ENCODE measurements at places on chromosomes 5 and 9.
A peak's percentile ranks its signal among the peaks of the same experiment; 100 is the strongest.

DNA sequence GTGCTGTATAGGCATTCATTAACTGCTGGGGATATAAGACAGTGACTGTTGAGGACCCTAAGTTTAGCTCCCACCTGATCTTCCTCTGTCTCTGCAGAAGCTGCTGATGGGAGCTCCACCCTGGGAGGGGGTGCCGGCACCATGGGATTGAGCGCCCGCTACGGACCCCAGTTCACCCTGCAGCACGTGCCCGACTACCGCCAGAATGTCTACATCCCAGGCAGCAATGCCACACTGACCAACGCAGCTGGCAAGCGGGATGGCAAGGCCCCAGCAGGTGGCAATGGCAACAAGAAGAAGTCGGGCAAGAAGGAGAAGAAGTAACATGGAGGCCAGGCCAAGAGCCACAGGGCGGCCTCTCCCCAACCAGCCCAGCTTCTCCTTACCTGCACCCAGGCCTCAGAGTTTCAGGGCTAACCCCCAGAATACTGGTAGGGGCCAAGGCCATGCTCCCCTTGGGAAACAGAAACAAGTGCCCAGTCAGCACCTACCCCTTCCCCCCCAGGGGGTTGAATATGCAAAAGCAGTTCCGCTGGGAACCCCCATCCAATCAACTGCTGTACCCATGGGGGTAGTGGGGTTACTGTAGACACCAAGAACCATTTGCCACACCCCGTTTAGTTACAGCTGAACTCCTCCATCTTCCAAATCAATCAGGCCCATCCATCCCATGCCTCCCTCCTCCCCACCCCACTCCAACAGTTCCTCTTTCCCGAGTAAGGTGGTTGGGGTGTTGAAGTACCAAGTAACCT is 22.1 kb downstream of the PCDHGC5 start:
- DNase-seq, result no peak

DNA sequence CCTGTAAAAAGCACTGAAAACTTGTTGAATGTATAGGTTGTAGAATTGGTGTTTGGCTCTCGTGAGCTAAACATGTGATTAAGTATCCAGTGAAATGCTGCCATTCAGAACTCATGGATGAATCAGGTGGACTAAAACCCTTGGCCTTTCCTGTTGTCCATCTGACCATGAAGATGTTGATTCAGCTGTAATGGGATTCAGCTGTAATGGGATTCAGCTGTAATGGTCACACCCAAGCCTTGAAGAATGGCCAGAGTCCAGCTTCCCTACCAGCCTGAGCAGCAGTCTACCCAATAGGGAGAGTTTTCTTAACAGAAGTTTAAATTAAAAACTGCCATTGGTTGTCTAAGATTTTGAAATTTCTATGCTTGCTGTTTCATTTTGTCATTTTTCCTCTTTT is 18.1 kb downstream of the MAMDC2 start:
- no peak for DNase-seq

DNA sequence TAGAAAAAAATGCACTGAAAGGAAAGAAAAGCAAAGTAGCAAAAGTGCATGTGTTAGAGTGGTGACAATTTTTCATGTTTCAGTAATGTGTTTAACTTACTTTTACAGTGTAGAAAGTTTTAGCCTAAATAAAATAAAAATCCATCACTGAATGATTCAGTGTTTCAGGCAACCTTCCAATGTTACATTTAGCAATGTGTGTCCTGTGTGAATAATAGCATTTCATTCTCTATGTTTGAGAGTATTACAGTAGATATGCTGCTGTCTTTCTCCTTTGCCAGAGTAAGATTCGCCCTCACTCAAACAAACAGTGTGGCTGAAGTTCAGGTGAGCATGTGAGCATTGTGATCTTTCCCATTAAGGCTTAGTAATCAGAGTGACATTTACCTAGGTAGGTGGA is 171.1 kb downstream of the TARS1 start:
- no peak for DNase-seq

GRCh38 chr9:72132052-72132451 is 17.2 kb upstream of the GDA start:
- DNase-seq, result no peak

DNA sequence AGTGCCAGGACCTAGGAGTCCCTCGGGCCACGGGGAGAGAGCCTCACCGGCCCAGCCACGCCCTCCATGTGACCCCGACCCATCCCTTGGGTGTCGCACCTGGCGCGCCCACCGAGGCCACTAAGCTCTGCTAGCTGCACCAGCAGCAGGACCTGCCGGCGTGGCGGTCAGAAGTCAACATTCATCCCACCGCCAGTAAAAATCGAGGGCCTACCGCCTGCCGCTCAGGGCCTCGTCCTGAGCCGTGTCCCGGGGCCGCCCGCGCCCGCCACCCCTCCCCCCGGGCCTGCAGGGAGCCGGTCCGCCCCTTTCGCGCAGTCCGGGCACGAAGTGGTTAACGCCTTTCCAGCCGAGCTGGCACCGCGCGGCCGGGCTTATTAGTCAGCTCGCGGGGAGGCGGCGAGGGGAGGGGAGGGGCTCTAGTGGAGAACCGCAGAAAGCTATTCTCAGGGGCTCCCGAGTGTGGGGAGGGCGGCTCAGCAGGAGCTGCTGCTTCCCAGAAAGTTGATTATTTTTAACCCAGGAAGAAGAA is 124.4 kb downstream of the C9orf50 start:
- DNase-seq, result peak; percentile 83

DNA sequence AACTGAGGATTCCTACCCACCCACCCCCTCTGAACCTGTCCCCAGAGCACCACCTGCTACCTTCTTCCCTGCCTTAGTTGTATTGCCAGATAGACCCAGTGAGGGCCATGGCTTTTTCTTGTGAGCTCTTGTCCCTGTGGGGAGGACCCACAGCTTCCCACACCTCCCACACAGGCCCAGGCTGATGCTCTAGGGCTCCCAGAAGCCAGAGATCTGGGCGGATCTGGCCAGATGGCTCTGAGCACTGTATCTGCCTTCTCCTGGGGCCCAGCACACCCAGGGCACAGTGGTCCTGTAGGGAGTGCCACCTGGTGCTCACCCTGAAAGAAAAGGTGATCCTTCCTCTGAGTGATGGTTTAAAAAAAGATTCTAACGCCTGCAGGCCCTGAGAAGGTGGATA is 131.7 kb downstream of the DAB2IP start:
- DNase-seq, result no peak

DNA sequence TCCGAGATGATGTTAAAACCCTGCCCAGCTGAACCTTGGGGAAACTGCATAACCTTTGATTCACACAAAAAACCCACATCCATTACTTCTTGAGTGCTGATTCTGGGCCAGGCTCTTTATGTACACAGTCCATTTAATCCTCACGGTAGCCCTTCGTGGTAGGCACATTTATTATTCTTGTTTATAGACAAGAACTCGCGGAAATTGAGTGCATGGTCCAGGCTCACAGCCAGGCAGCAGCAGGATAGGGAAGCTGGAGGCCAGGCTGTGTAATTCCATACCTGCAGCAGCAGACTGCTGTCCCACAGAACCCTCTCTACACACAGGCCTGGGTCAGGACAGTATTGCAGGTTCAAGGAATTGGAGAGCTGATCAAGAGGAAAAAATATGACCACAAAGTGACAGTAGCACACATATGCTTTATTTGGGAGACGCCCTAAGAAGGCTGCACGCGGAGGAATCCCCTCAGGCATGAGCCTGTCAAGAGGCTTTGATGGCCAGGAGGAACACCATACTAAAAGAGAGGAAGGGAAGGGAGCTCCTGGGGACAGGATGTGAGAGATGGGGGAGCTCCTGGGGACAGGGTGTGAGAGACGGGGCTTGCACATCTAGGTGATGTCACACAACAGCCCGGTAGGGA is 28.4 kb upstream of the FAM120A start:
- DNase-seq, result no peak

GRCh38 chr5:175104677-175105076 is 339.3 kb downstream of the DRD1 start:
- DNase-seq, result no peak

DNA sequence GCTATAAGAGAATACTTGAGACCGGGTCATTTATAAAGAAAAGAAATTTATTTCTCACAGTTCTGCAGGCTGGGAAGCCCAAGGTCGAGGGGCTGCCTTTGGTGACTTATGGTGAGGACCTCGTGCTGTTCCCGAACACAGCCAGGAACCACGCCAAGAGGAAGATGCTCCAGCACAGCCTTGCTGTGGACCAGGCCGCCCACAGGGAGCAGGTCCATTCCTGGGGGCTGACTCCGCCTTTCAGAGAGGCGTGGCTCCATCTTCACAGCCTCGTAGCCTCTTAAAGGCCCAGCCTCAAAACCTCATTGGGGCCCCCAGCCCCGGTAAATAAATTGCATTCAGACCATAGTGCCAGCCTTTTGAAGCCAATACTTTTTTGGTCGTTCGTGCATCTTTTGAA is 93.5 kb upstream of the CACNA1B start:
- no peak for DNase-seq

GRCh38 chr9:2613730-2614271 is 7.8 kb upstream of the VLDLR start:
- no peak for DNase-seq

GRCh38 chr9:764105-764524 is 77.4 kb upstream of the DMRT1 start:
- DNase-seq, result no peak

DNA sequence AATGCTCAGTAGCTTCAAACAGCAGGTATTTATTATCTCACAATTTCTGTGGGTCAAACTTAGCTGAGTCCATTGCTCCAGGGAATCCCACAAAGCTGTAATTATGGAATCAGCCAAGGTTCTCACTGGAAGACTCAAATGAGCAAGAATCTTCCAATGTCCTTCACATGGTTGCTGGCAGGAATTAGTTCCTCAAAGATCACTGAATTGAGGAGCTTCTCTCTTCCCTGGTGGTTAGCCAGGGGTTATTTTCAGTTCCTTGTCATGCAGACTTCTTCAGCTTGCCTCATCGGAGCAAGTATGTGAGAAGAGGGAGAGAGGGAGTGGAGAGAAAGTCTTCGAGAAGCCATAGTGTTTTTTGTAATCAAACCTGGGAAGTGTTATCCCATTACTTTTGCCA is 2331.9 kb downstream of the MAT2B start:
- DNase-seq, result no peak

DNA sequence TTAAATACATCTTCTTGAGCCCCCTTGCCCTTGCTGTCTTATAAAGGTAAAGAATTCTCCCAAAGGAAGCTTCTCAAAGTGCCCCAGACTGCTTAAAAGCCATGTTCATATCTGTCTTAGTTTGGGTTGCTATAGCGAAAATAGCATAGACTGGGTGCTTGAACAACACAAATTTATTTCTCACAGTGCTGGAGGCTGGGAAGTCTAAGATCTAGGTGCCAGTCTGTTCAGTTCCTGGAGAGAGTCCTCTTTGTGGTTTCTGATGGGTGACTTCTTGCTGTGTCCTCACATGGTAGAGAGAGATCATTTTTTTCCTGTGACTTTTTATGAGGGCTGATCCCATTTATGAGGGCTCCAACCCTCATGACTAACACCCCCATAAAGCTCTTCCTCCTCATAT is 486.7 kb upstream of the ADAMTS16 start:
- DNase-seq, result no peak

DNA sequence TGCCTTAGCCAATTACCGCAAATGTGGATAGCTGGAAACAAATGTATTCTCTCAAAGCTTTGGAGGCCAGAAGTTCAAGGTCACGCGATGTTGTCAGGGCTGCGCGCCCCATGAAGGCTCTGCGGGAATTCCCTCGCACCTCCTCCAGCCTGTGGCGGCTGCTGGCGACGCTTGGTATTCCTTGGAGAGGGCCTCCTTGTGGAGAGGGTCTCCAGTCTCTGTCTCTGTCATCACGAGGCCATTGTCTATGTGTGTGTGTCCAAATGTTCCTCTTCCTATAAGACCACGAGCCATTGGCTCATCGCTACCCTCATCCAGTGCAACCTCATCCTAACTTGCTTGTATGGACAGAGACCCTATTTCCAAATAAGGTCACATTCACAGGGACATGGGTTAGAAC is 97.5 kb downstream of the ANKRD33B start:
- no peak for DNase-seq

DNA sequence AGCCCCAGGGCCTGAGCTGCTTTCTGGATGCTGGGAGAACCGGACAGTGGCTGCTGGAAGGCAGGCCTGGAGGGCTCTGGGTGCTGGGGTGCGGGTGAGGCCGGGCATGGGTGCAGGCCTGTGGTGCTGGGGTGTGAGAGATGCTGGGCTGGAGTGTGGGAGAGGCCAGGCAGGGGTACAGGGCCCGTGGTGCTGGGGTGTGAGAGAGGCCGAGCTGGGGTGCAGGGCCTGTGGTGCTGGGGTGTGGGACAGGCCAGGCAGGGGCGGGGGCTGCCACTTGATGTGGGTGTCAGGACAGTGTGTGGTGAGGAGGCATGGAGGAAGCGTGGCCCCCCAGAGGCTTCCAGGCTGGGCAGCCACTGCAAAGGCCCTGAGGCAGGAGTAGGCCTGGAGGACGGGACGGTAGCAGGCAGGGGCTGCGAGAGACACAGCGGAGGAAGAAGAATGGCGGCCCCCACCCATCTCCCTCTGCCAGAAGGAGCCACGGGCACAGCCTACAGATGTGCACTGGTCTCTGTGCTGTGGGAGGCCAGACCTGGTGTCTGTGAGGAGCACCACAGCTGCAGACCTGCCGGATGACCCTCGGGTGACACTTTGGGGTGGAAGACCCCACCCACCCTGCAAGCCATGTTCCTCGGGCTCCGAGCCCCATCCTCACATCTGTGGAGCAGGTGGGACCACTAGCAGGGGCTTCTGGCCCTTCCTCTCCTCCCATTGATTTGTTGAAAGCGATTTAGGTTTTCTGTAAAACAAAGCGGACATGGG is 9.3 kb downstream of the NKD2 start:
- DNase-seq, result no peak

- DNase-seq, result no peak
Observed at GRCh38 chr5:64163135-64163534, 2.5 kb upstream of the RNF180 start.

DNA sequence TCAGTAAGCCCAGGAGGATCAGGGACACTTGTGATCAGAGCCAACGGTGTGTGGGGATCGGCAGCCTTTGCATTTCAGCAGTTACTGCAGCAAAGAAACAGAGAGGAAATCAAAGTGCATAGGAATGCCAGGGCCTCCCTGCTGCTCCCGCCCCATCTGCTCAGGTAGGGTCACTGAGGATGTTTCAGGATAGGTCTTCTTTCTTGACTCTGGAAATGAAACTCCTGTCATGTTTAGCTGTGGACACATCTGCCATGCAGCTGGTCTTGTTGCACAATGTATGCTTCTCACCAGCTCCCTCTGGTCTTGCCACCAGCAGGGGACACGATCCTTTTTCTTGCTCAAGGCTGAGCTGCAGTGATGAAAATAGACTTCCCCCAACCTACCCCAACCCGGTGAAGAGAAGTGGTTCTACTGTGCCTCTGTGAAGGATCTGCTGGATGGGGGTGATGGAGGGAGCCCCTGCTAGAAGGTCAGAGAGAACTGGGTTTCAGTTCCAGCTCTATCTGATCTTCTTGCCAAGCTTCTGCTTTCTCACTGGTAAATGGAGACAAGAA is 185.2 kb upstream of the KLF4 start:
- DNase-seq, result no peak

- no peak for DNase-seq
Observed at GRCh38 chr5:149435660-149436059, 56.6 kb upstream of the IL17B start.

DNA sequence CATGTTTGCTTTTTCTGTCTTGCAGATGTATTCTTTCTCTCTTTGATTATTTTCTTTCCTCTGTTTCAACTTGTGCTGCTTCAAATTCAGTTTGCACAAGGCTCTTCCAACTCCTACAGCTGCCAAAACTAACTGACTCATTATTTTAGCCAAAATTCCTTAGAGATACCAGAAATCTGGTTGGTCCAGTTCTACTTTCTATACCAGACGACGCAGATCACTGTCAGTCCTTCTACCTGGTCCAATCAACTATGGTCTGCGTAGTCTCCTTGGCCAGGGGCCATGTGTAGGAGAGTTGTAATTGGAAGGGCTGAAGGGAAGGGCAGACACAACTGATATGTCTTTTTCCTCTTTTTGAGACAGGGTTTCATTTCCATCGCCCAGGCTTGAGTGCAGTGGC is 51.9 kb upstream of the JAK2 start:
- DNase-seq, result no peak
